Left kidney (tissue), 8 donors: ENCODE measurements at places on chromosomes 2 and 18. TPM values are rescaled to one million over a fixed set of nuclear protein-coding genes. Genes with fewer than 3 reads are reported as not detected.

DNA sequence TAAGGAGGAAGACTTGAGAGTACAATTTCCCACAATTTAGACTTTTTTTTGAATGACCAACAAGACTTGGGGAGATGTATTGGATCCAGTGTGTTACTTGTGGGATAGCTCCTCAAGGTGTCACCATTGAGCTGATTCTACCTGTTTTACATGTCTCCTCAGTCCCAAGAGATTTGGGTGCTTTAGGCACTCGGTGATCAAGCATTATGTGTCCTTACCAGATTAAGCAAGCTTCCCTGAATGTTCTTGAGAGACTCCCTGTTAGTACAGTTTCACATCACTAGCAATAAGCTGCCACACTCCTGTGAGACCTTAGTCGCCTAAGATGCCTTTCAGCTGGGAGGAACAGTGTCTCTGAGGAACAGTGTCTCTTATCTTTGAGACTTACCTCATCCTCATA, 384.3 kb upstream of the SYT4 start:
- DNase-seq = no peak

DNA sequence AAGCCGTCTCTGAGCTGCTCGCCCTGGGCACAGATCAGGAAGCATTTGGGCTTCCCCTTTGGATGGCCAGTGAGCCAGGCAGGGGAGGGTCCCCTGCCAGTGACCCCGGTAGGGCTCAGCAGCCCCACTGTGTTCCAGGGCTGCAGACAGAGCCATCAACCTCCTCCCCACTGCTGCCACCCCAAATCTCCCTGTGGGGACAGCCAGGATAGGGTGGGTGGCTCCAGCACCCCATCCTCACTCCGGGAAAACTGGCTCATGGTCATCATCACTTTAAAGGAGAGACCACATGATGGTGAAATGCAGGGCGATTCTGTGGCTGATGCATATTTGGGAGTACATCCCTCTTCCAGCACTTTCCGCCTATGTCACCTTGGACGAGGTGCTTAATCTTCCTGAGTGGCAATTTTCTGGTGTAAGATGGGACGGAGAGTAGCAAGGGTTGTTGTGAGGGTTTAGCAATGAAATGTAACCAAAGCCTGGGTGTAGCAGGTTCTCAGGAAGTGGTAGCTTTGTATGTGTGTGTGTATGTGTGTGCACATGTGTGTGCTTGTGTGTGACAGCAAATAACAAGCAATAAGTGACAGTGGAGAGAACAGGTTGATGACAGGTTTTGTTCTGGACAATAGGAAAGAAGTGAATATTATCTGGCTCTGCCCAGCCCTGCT, 61.8 kb downstream of the ACAA2 start:
- DNase-seq = no peak

DNA sequence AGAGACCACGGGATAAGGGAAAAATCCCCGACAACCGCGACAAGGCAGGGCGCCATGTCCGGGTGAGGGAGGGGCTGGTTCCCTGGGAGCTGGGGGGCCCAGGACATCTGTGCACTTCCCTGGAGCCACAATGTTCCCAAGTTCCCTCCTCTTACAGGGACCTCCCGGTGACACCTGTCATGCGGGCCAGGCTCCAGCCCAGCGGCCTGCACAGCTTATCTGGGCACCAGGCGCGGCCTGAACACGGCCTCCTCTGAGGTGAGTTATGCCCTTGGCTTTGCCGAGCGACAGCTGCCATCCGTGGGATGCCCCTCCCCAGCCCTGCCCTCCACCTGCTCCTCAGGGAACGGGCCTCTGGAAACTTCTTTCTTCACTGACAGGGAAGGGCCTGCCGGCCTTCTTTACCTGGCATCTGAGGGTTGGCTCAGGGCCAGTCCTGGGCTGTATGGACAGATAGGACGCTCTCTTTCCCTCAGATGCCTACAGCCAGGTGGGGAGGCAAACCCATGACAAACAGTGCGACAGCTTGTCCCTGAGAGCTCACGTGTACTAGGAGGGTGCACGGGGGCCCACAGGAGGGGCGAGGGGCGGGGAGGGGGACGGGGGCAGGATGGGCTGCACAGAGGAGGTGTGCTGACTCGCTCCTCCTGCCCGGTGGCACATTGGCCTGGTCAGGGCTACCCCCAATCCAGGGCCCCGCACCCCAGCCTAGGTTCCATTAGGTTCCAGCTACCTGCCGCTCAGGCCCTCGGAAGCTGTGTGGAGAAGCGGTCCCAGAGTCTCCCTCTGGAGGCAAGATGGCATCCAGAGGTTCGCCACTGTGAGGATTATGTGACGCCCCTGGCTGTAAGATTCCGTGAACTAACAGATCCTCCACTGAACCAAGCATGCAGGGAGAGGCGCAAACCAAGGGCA, 34.9 kb upstream of the HPCAL1 start:
- DNase-seq = no peak

DNA sequence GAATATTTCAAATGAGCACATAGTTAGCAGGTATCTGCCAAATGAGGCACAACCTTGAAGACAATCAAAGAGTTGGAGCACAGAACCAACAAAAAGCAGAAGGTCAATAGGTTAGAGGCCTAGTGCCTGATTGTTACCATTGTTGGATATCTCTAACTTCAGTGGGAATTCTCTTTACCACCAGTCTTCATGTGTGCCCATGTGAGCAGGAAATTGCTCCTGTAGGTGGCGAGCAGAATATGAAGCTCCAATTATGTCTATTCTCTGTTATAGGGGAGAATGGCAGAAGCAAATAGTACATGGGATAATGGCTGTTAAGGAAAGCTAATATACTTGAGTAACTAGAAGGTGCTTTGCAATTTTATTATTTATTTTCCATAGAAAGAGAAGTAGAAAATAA, 14.9 kb upstream of the ZNF385B start:
- DNase-seq = no peak

DNA sequence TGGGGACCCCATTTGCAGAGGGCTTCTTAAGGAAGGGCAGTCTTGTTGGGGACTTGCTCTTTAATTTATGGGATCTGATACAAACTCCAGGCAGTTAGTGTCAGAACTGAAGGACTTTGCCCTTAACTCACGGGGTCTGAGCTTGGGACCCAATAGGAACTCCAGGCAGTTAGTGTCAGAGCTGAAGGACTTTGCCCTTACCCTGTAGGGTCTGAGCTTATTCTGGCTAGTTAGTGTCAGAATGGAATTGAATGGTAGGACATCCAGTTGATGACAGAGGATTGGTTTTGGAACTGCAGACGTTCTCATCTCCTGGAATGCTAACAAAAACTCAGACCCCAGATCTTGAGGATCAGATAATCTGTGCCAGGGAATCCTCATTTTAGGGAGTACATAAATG, 256.9 kb upstream of the COPS8 start:
- DNase-seq = no peak

DNA sequence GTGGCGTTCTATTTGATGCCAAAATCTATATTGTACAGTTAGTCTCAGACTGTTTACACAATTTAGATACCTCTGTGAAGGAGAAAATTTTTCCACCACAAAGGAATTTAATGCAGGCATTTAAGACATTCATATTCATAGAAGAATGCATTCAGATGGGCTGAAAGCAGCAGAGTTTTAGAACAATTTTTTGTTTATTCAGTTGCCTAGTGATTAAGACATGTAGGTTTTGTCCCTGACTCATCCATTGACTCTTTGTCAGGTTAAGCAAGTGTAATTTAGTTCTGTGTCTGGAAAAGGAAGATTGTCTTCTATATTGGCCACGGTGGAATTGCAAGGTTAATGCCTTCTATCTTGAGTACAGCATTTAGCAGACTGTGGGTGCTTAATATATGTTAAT, 515.0 kb downstream of the PARD3B start:
- no peak for DNase-seq

GRCh38 chr18:54532222-54532621, 58.8 kb upstream of the DYNAP start:
- DNase-seq = no peak

GRCh38 chr18:37330173-37330572, 235.4 kb downstream of the CELF4 start:
- no peak for DNase-seq

The GAL3ST2 gene
- 0.76 TPM for polyA plus RNA-seq

The ANKRD36C gene
- polyA plus RNA-seq = 31.4 TPM

The CFAP221 gene
- polyA plus RNA-seq = 38.8 TPM
